ENCODE measurements at places on chromosomes 1 and 21. TPM values are rescaled to one million over a fixed set of nuclear protein-coding genes. Genes with fewer than 3 reads are reported as not detected.

- no peak for DNase-seq
These were observed 55.2 kb upstream of the MRPS6 start for GRCh38 chr21:34018185-34018584.

GRCh38 chr1:36150296-36151133 is 1.2 kb upstream of the TRAPPC3 start:
- peak; percentile 98 for DNase-seq

- DNase-seq: no peak
These were observed 4.5 kb downstream of the RHOU start for GRCh38 chr1:228739826-228740225.

DNA sequence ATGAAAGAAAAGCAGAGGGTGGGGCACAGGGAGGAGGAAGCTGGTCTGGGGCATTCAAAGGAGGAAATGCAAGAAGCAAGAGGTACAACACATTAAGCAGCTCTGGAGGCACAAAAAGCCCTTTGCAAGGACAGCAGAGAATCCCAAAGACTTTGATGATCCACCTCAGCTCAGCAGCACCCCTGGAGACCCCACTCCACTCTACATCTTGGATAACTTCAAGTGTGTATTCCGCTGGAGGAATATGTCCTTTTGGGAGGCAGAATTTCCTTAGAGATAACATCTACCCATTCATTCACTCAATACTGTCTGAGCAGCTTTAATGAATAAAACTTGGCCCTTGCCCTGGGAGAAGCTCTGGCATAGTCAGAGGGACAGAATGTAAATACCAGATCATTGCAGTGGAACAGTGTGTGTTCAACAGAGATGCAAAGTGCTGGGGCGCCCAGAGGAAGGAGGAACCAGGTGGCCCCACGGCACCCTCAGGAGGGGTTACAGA is 599.7 kb downstream of the KIF26B start:
- no peak for DNase-seq

The PLPPR4 gene
- total RNA-seq: 0.83 TPM

DNA sequence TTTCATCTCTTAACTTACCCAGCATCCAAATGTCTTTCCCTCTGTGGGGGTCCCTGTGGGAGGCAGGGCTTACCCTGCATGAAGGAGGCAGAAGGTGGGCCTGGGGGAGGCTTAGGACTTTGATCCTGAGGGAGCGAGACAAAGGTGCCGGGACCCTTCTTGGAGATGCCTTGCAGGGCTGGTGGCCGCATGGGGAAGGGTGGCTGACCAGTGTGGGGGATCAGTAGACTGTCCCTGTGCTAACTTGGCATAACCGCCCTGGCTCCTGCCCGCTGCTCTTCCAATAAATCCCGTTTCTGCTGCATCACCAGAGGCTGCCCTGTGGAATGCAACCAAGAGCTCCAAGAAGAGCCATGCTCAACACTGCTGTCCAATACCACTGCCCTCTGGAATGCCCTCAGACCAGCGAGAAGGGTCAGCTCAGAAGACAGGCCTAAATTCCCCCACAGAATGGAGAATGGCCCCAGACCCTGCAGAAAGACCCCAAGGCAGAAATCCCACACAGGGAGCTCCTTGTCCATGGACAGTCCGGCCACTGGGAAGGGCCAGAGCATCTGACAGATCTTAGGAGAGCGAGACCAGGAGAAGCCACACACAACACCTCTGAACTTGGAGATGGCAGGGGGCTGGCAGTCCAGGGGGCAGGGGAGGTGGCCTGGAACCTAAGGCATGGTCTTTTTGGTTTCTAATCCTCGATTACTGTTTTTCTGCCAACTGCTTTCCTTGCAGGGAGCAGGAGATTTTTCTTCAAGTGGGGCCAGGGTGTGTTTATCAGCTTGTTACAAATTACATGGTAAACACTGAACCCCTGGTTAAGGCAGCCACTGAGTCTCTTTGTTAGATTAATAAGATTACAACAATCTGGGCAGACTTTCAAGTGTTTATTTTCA is 46.7 kb upstream of the DMRTB1 start:
- no peak for DNase-seq

Data from esophagus muscularis mucosa (tissue), 4 donors.